ENCODE measurements at places on chromosomes 6 and 20.

DNA sequence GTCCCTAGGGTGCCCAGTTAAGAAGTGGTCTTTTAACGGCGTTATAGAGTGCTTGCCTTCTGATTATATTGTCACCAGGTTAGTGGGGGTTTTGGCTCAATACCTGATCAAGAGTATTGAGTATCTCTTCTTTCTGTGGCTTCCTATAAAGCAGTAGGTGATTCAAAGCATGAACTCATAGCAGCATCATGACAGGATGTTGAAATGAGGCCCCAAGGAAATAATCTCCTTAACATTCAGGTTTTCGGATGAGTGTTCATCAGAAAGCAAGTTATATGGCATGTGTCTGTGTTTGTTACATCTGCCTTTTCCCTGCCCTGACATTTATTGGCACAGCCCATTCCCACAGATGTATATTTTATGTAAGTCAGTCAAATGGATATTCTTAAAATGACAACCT is 301.0 kb downstream of the FARS2 start:
- no peak for DNase-seq

GRCh38 chr20:58141496-58141895 is 87.0 kb downstream of the ANKRD60 start:
- DNase-seq, result no peak

- no peak for DNase-seq
Measured at GRCh38 chr6:935582-935981, 242.6 kb upstream of the EXOC2 start.

DNA sequence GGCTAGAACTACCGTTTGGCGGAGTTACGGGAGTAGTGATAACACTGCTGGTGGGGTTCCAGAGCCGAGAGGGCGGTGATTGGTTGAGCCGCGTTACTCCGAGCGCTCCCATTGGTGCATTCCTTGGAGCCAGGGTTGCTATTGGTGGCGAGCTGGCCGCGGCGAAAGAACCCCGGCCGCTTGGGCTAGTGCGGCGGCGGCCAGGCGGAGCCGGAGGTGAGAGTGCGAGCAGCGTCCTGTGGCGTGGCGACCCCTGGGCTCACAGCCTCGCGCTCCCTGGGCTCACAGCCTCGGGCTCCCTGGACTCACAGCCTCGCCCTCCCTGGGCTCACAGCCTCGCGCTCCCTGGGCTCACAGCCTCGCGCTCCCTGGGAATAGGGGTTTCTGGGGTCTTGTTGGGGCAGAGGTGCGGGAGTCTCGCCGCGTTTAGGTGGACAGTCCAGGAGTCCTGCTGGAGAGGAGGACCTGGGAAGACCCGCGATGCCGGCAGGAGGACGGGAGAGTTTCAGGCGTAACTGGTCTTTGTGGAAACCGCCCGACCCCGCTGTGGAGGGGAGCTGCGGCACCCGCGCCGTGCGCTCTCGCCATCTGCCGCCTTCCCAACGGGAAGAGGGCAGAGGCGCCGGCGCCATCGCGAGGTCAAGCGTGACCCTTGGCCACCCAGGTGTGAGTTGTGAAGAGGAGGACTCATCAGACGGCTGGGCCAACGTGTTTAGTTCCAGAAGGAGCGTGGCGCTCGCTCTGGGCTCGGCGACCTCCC is 12.2 kb downstream of the PRDM13 start:
- no peak for DNase-seq

DNA sequence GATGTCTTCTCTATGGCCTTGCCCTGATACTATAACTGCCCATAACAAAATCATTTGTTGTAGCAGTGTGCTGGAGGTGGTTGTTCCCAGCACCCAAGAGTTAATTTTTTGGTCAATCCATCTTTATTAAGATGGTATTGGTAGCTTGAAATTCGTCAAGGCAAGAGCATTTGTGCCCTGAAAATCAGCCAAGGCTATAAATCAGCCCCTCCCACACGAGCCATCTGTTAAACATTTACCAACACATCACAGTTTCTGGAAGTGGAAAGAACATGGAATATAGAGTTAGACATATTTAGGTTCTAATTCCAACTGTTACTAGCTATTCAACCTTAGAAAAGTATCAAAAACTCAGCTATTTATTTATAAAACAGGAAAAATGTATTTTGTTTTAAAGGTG is 888.4 kb upstream of the GJE1 start:
- no peak for DNase-seq

- DNase-seq, result no peak
Measured at GRCh38 chr20:54205450-54205849, 2.4 kb upstream of the PFDN4 start.

- DNase-seq, result no peak
Measured at GRCh38 chr6:139699335-139699734, 324.9 kb upstream of the CITED2 start.

GRCh38 chr6:29661071-29661470 is 4.2 kb downstream of the MOG start:
- no peak for DNase-seq

DNA sequence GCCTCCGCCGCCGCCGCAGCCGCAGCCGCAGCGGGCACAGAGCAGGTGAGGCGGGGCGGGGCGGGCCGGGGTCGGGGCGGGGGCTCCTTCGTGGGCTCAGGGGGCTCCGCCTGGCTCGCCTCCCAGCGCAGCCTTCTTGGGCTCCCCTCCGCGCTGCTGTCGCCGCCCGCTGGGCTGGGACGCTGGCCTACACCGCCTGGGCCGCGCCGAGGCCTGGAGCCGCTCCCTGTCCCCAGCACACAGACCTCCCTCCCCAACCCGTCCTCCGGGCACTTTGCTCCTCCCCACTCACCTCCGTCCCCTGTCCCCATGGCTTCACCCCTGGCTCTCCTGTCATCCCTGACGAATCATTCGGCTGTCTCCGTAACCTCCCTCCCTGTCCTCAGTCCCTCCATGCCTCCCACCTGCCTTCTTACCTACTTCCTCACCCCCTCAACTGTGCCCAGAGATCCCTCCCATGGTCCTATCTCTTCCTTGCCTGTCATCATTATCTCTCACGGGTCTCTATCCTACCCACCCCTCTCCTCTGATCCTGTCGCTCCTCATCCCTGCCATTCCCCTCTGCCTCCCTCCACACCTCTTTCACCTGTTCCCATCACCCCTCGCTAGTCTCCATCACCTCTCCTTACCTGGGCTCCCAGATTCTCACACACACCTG is 512 bp downstream of the TTBK1 start:
- DNase-seq, result no peak

GRCh38 chr6:136427378-136427717 is 122.9 kb downstream of the MAP7 start:
- DNase-seq, result no peak

- no peak for DNase-seq
Measured at GRCh38 chr6:32558426-32559057, 28.5 kb upstream of the HLA-DRB5 start.

DNA sequence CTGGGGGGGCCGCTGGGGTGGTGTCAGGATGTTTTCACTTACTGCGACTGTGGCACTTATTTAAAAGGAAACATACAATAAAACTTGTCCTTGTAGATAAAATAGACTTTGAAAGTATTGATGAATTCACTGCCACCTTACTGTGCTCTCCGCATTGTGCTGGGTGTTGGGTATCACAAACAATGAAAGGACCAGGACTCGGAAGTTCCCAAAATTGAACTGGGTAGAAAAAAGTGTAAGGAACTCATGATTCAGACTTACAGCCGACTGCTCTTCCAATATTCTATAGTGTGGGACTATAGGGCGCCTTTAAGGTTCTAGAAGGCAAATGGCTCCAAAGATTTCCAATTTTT is 32.1 kb upstream of the ID4 start:
- no peak for DNase-seq

- no peak for DNase-seq
Measured at GRCh38 chr6:18329776-18330175, 57.4 kb upstream of the RNF144B start.

DNA sequence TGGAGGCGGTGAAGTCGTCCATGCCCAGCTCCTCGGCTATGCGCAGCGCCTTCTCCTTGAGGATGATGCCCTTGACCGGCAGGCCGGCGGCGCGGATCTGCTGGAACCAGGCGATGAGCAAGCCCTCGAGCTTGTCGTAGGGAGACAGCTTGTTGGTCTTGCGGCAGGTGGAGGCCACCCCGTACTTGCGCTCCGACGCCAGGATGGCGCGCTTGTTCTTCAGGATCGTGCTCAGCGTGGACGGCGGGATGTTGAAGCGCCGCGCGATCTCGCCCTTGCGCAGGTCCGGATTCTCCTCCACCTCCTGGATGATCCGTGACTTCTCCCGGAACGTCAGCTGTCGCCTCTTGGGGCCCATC is 435 bp downstream of the CENPB start:
- DNase-seq, result no peak

DNA sequence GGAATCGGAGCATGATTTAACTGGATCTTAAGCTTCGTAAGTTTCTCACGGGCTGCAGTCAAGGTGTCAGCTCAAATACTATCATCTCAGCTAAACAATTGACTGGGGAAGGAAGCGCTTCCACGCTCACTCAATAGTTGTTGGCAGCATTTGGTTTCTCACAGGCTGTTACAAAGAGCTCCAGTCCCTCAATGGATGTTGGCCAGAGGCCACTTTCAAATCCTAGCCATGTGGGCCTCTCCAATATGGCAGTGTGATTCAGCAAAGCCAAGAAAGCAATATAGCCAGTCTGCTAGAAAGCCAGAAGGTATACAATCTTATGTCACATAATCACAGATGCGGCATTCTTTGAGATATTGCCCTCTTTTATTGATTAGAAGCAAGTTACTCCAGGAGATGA is 98.3 kb upstream of the PHACTR1 start:
- no peak for DNase-seq

GRCh38 chr6:107973594-107973993 is 15.6 kb upstream of the SEC63 start:
- no peak for DNase-seq

- DNase-seq, result no peak
Measured at GRCh38 chr20:51427651-51428291, 114.7 kb downstream of the NFATC2 start.

Measured in stimulated activated CD4-positive, alpha-beta T cell treated with anti-CD3 and anti-CD28 coated beads, Interleukin-1b, Interleukin-23, amount 100 ng/mL, for 24 hours (primary cell).